Breast epithelium (tissue), 4 donors: ENCODE measurements at places on chromosomes 1 and 21.

DNA sequence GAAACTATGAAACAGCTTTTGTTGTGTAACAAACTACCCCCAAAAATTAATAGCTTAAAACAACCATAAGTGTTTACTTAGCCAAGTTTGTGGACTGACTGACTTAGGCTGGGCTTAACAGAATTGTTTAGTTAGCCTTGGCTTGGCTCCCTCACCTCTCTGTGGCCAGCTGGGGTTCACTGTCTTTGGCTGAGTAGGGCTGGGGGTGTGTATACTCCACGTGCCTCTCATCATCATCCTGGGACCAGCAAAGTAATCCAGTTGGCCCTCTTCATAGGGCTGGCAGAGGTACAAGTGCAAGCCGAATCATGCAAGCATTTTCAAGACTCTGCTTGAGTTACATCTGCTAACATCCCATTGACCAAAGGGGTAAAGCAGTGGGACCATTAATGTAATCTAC, 252.3 kb downstream of the BRINP2 start:
- DNase-seq, result no peak

GRCh38 chr1:174239541-174239940, 80.2 kb downstream of the RABGAP1L start:
- no peak for DNase-seq

DNA sequence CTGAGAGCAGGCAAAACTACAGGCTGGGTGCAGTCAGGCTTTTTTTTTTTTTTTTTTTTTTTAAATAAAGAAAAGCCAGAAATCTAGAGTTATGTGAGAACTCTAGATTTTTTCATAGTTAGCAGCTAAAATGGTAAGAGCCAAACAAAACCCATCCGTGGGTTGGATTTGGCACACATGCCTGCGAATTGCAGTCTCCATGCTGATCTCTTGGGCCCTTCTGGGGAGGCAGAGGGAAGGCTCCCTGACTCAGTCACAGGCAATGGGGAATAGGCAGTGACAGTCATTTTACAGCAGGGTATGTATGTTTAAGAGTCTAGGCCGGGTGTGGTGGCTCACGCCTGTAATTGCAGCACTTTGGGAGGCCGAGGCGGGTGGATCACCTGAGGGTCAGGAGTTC, 2.6 kb downstream of the TXLNA start:
- DNase-seq, result no peak

DNA sequence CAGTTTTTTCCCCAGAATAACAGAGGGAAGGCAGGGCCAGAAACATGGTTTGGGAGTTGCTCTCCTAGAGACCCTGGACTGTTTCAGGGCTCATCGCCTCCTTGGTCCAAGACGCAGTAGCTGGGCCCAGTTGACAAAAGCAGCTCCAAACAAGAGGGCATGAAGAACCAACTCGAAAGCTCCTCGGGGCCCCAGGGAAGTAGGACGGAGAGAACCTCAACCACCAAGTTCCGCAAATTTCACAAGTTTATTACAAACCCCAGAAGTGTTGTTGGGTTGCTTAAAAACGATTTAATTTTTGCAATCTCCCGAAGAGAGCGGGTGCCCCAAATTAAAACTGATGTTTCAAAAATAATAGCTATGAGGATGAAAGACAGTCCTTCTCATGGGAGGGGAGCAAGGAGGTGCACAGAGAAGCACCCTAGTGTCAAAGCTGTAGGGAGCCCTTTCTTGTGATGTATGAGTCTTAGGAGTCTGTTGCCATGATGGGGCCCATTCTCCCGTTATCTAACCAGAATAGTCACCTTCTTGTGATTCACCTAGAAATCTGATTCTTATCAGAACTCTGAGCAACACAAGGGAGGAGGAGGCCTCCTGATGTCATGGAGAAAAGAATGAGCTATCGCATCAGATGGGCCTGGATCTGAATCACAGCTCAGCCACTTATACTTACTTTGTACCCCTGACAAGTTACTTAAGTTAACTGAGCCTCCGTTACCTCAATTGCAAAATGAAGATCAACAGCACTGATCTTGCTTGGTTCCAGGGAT, 165.7 kb upstream of the IRF2BP2 start:
- no peak for DNase-seq

- no peak for DNase-seq
These were observed 33.3 kb upstream of the HNRNPU start for GRCh38 chr1:244897476-244898254.

GRCh38 chr1:161816201-161816600, 50.1 kb downstream of the ATF6 start:
- DNase-seq, result no peak

GRCh38 chr1:40794974-40795715, 11.6 kb downstream of the KCNQ4 start:
- no peak for DNase-seq

DNA sequence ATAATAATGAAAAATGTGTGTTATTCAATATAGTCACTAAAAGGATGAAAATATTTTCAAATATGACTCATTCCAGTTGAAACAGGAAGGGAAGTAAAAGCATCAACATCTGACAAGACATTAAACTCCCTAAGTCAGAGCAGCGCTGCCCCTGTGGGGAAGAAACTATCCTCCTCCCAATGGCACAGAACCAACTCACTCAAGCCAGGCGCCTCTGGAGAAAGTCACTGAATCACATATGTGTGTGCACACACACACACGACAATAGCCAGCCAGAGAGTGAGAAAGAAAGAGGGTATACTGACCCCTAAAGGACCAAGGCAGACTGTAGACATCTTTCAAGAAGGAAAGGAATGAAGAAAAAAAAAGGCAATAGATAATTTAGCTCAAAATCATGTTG, 126.9 kb downstream of the SETD4 start:
- DNase-seq, result no peak

DNA sequence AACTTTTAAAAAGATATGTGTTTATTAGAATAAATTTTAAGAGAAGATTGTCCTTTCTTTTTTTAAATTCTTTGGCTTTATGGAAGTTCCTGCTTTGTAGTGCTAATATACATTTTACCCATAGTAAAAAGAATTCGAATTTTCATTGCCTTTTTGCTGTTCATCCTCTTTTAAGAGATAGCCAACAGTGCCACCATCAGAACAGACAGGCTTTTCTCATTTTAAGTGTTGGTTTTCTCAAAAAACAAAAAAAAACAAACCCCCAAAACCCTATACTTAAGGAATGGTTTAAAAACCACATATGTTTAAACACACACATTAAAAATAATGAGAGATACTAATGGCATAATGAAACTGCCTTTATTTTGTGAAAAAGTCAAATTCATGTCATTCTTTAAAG, 118.8 kb downstream of the NEK7 start:
- DNase-seq, result no peak

DNA sequence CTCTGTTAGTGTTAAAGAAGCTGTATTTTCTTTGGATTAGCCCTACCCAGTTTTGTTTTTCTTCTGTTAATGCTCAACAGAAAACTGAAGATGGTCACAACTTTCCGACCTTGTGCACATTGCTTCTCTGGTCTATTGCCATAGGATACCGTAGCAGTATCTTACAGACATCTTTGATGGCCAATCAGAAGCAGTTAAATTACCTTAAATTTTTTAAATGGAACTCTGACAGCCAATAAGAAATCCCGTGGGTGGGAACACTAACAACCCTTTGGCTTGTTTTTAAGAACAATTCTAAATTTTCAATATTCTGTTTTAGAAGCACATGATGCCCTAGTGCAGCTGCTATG, 17.2 kb downstream of the NFYC start:
- no peak for DNase-seq

DNA sequence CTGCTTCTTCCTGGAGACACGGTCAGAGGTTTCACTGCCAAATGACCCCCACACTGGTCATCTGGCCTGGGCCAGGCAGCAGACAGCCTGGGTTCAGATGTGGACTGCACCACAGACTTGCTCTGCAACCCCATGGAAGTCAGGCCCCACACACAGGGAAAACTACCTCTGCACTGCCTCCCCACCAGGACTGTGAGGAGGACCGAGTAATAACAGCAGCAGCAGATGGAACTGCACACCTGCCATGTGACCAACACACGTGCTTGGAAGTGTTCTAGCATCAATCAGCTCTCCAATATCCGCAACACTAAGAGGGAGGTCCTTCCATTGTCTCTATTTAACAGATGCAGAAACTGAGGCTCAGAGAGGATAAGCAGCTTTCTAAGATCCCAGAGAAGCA, 51.4 kb downstream of the SLC9A1 start:
- no peak for DNase-seq

- DNase-seq, result no peak
These were observed 22.6 kb downstream of the PDXK start for GRCh38 chr21:43741423-43742096.

DNA sequence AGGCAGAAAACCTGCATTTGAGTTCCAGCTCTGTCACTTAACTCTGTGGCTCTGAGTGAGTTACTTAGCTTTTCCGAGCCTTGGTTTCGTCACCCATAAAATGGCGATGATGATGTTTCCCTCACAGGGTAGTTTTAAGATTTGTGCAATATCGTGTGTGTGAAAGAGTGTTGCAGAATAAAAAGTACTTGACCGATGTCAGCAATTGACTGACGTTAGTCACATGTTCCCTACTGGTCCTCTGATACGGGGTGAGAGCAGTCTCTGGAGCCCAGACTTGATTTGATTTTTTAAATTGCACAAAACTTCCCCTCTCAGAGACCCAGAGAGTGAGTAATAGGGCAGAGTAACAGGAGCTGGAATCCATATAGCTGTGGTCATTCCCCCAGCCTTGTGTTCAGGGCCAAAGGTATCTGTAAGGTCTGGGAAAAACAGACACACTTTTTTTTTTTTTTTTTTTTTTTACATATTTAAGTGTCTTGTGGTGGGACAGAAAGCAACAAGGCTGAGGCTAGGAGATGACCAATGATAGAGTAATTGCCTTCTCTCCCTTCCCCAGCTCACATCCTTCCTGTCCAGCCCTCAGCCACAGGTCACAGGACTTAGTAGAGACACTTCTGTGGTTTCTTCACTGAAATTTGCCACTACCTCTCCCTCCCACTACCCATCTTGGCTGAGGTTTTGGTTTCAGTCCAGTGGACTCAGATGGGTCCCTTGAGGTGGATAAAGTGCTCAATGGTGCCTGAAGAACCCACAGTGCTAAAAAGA, 2.0 kb downstream of the FCER1G start:
- no peak for DNase-seq

DNA sequence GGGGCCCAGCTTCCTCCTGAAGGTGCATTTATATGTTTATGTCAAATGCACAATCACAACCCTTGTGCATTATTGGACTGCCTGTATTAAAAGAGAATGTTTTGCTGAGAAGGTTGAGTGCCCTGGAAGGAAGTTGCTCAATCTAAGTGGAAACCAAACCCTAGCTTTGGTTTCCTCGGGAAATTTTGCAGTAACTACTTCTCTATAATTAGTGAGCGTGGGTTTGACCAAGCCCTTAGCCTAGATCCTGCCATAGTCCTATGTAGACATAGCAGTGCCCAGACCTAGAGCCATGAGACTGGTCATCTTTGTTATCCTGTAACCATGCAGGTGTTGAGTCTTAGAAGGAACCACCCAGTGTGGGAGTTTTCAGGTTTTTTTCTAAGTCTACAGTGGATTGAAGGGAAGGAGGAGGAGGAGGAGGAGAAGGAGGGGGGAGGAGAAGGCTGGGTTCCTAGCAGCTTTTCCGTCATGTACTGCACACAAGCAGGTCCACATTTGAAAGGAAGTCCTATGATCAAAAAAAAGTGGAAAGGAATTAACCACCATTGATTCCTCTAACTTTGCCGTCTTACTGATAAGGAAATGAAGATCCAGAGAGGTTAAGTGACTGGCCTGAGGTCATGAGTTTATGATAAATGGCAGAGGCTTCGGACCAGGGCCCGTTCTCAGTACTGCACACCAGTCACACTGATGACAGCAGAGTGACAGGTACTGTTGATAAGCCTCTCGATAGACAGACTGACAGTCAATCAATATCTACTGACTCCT, 72.2 kb upstream of the LYST start:
- no peak for DNase-seq

DNA sequence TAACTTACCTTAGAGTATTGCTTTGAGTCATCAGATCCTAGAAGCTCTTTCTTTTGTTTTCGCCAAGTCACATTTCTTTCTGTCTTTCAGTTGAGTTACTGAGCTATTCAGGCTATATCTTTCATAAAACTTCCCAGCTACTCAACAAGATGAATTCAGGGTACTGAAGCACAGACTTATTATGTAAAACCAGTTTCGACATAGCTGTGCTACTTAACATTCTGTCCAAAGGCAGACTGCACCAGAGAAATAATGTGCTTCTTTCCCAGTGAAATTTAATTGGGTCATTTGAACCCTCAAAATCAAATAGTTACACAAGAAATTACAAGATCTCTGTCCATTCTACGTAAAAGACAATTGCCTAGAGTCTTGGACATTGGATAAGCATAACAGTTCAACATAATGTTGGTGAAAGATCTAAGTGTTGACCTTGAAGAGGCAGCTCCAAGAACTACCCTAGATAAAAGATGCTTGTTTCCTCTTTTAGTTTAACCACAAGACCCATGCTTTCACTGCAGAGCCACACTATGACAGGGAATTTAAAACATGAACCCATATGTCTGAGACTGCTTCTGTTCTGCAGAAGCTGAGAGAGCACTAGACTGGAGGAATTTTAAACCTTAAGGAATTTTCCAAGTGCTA, 163.2 kb downstream of the LRRC40 start:
- no peak for DNase-seq

GRCh38 chr1:116817582-116818064, 63.4 kb downstream of the CD2 start:
- no peak for DNase-seq

DNA sequence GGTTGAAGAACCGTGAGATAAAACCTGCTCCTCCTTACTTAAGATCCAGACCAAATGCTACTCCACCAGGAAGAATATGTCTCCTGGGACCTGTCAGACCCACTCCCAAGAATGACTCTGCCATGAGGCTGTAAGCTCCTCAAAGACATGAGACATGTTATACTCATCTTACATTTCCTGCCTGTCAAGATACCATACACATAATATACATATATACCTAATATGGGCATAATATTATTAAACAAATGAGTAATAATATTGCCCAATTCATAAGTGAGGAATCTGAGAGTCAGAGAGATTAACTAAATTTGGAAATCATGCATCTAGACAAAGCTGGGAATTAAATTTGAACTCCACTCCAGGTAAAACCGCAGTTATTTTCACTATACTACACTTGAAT, 634.9 kb downstream of the LMO4 start:
- DNase-seq, result no peak

- no peak for DNase-seq
These were observed 15.2 kb upstream of the IGSF3 start for GRCh38 chr1:116682641-116683221.

DNA sequence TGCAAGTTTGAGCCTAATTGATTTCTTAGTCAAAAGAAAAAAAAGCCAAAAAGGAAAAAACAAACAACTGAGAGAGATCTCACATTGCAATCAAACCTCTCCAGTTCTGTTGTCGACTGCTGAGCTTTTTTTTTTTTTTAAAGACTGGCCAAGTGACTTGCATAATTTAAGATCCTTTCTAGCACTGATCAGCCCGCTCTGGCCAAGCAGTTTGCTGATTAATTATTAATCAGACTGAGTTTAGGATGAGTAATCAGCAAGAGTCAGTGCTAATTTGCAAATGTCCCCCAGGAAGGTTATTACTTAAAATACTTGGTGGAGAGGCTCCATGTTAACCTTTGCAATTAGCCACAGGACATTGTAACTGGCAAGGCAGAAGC, 39.3 kb downstream of the HMGB4 start:
- no peak for DNase-seq

GRCh38 chr1:3779912-3780416, 7.4 kb downstream of the SMIM1 start:
- no peak for DNase-seq
